ENCODE measurements at places on chromosomes 5 and 9.
A peak's percentile ranks its signal among the peaks of the same experiment; 100 is the strongest.

- DNase-seq = peak; percentile 21
These were observed 28.3 kb upstream of the DENND4C start for GRCh38 chr9:19201899-19202891.

DNA sequence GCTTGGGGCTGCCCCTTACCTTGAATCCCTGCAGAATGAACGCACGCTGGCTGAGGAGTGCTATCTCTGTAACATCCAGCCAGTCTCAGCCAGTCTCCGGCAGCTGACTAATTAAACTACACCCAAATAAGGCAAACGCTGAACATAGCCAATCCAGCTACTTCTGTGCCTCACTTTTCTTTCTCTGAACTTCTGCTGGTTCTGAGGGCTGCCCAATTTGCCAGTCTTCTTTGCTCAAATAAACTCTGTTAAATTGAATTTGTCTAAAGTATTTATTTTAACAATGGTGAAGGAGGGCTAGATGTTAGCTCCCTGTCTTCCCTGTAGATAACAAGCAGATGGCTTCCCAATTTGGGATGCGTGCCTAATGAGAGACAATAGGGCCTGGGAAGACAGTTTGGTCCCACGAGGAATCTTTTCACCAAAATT is 154.0 kb upstream of the NFIL3 start:
- DNase-seq = no peak

DNA sequence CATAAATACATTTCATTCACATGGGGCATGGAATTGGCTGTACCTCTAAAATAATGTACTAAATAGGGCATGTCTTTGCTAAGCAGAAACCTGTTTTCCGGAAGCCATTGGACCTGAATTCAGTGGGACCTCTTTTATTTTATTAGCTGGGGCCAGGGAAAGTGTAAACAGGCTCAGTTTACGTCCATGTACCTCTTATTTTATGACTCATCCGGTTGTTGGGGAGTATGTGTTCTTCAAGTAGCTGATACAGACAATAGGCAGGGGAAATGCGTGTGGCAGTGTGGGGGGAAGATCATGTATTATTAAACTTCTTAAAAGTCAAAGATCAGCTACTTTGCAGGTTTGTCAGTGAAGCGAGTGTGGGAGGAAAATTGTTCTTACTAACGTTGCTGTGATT is 1.4 kb upstream of the GDNF start:
- DNase-seq = no peak

DNA sequence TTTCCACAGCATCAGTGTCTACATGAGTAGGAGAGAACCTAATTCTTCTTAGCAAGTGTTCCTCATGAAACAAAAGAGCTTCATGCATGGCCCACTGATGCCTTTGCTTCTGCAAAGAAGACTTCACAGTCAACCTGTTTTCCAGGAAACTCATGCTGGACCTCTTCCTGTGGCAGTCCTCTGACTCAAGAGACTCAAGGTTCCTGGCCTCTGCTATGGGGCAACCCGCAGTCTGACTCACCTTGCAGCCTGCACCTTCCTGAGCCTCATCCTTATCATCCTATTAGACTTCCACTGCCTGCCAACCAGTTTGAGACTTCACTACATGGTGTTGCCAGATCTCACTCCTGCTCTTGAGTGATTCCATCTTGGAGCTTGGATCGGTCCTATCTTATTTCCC is 17.6 kb upstream of the AGGF1 start:
- DNase-seq = no peak

- no peak for DNase-seq
These were observed 79.4 kb downstream of the SLC1A3 start for GRCh38 chr5:36685631-36686288.

DNA sequence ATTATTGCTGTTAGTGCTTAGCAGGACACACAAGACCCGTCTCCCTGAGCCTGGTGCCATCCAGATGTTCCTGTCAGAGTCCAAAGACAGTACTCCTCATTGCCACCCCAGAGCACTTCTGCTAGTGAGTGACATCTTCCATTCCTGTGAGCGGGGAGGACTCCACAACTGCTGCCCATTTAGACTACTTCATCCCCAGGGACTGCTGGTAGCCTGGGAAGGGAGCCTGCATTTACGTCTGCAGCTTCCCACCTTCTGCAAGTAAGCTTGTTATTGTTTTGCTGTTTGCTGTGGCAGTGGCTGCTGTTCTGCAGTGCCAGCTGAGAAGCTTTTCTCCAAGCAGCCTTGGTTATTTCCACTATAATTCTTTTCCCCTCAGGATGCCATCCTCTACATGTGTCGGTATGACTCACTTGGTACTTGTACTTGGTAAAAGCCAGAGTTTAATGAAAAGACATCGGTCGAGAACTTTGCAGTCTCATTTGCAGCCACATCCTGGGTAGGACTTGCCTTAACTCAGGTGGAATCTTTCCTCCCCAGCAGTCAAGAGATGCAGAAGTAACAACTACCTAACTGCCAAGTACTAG is 10.6 kb upstream of the MAP1B start:
- DNase-seq = no peak

- DNase-seq = no peak
These were observed 182.0 kb upstream of the MPDZ start for GRCh38 chr9:13461414-13461991.

GRCh38 chr5:125578551-125578950 is 832.1 kb upstream of the ZNF608 start:
- DNase-seq = no peak

DNA sequence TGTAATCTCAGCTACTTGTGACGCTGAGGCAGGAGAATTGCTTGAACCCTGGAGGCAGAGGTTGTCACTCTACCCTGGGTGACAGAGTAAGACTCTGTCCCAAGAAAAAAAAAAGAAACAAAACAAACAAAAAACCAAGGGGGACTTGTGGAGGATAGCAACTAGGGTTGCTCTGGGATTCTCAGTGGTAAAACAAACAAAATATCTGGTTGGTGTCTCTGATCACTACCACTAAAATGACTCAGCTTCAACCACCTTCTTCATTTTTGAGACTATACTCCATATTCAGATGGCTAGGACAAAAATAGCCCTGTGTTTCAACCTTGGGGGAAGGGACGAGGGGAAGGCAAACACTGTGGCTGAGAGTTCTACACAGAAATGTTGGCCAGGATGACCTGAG is 110.3 kb downstream of the ARRDC3 start:
- no peak for DNase-seq

GRCh38 chr5:158922263-158922592 is 177.5 kb downstream of the EBF1 start:
- DNase-seq = peak; percentile 35

- no peak for DNase-seq
These were observed 259.3 kb downstream of the CEMIP2 start for GRCh38 chr9:71509054-71509453.

- DNase-seq = peak; percentile 40
These were observed 366.9 kb downstream of the DMRTA1 start for GRCh38 chr9:22813529-22813928.

GRCh38 chr9:37710046-37710445 is 43.6 kb upstream of the TRMT10B start:
- no peak for DNase-seq

GRCh38 chr5:1280177-1281037 is 14.5 kb downstream of the TERT start:
- DNase-seq = no peak

GRCh38 chr5:151757233-151758140 is 944 bp downstream of the ATOX1 start:
- DNase-seq = no peak

DNA sequence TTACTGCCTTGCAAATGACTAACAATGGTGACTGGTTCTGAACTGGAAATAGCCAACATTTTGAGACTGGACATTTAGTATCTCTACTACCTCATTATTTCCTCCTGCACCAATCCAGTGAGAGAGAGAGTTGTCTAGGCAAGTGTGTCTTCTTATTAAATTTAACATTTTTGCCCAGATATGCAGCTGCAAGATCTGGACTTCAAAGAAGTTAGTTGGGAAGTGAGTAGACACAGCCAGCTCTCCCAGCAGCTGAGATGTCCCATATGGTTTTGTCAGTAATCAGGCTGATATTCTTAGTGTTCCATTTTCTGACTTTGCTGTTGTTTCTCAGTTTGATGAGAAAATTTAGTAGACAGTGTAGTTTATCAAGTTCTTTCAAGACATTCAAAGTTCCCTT is 1778.8 kb upstream of the CDH6 start:
- DNase-seq = no peak

GRCh38 chr5:27875148-27875547 is 836.8 kb upstream of the CDH9 start:
- DNase-seq = no peak

DNA sequence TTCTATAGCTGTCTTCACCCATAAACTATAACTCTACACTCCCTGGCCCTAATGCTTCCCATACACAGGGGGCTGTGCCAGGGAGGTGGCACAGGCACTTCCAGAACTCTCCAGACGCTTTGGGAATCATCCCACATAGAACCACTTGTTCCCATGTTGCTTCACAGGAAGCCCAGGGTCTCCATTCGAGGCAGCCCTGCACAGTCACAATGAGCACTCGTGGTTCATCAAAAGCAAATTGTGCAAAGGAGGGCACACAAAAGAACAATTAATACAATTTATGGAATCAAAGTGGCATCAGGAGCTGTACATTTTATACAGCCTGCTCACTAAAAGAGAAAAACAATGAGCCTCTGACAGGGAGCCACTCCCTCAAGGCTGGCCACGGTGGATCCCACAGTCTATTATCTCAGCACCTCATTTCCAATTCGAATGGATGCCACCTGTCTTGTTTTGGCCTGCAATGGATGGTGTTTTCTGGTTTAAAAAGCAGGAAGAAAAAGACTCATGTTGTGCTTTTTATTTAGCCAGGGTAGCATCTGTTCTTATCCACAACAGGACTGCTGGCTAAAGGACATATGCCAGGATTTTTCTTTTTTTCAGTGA is 354.8 kb downstream of the ENC1 start:
- no peak for DNase-seq

DNA sequence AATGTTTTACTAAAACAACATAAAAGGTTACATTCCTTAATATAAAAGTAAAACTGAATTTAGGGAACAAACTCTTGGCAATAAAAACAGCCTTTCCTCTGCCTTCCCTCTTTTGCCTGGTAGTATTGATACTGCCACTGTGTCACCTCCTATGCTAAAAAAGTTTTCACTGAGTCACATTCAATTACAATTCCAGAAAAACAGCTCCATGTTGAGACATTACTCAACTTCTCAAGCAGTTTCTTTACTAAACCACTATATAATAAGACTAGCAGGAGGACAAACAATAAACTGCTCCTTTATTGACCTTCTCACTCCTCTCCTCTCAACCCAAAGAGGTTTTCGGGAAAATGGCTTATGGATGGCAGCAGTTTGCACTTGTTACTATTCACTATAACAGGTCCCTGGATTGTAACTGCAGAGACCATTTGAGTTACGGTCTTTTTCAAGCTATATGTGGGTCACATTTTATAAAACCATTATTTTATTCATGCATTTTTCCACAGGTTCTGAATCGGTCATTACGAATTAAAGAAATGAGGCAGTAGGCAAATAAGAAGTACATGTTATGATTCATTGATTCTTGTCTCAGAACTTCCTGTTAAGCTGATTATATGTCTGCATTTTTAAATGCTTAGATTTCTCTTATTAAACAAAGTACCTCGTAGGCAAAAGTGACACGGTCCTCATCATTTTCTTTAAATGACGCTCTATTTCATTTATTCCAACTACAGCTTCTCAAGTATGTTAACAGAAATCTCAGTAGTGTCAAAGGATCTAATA is 2.1 kb downstream of the ZDHHC21 start:
- no peak for DNase-seq

- DNase-seq = no peak
These were observed 110.4 kb upstream of the LIFR start for GRCh38 chr5:38666668-38667498.

DNA sequence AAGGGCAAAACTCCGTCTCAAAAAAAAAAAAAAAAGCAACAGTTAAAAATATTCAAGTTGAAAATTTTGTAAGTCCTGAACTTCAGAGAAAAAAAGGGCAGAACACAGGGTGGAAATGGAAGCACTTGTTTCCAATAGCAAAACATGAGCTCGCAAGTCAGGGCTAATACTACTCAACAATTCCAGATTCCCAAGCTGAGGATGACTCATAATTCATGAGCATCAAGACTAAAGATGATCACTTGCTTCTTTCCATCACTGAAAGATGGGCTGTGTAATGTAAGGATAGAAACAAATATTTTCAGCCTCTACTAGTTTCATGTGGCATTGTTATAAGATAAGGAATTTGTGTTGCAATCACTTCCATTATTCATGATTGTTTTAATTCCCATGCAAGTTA is 33.5 kb upstream of the FST start:
- DNase-seq = no peak

- DNase-seq = no peak
These were observed 122.1 kb upstream of the DAPK1 start for GRCh38 chr9:87375397-87376073.

DNA sequence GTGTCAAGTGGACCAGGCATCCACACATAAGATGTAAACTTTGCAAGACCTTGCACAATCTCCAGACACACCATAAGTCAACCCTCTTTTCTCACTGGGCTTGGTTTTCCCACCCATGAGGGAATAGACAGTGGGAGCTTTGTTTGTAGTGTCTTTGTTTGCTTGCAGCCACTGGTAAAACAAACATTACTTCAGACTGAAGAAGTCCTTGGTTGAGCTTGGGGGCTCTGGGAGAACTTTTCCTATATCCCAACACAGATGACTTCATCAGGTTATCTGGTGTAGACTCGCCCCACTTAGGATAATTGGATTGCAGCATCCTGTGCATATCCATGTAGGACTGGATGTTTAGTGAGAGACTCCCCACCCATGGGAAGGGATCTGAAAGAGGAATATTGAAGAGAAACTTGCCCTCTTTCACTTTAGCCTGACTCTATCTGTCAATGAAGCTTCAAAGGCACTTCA is 11.5 kb upstream of the ADGRV1 start:
- no peak for DNase-seq

- no peak for DNase-seq
These were observed 364.1 kb downstream of the DEPDC1B start for GRCh38 chr5:60335913-60336312.

- DNase-seq = no peak
These were observed 240.2 kb upstream of the NFIL3 start for GRCh38 chr9:91663858-91664257.

- DNase-seq = no peak
These were observed 696.5 kb upstream of the CDH9 start for GRCh38 chr5:27734838-27735237.

- DNase-seq = no peak
These were observed 30.2 kb downstream of the LRRTM2 start for GRCh38 chr5:138844812-138845513.
